ENCODE measurements at places on chromosomes 7 and 10.

DNA sequence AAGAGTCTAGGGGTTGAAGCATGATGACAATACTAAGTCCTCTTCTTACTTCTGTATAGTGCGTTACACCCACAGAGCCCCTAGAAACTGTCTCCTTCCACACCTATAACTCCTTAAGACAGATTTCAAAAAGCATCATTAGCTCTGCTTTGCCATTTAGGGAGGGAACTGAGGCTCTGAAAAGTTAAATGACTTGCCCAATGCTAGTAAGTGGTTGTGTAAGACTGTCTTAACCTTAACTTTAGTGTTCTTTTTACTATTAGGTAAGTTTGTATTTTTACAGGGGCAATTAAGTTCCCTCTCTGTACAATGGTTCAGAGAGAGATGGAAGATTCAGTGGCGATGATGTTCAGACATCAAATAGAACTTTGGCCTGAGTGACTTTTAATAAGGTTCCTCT lies 72.7 kb upstream of the ASAH2 start:
- DNase-seq, result no peak

- DNase-seq, result peak; percentile 90
Measured at GRCh38 chr7:21767300-21767900, 178.3 kb downstream of the CDCA7L start.

GRCh38 chr10:28060031-28060607 lies 61.2 kb upstream of the ODAD2 start:
- DNase-seq, result no peak

DNA sequence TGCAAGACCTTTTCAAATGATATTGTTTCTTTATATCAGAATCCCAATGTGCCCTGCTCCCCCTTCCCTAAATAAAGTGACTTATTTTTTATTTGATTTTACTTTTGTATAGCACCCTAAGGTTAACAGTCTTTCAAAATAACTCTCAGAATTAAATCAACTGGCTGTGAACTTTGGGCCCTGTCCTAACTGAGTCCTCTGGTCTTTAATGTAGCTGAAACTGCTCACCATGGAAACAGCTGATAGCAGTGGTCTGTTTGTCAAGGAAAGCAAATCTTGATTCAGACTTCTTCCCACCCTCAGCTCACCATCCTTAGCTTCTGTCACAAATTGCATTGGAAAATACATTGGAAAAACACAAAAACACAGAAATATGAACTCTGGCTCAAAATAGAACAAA lies 105.2 kb upstream of the PRPS1L1 start:
- DNase-seq, result no peak

- DNase-seq, result no peak
Measured at GRCh38 chr10:104016661-104017060, 49.7 kb downstream of the SLK start.

GRCh38 chr10:110446954-110447608 lies 50.6 kb upstream of the DUSP5 start:
- DNase-seq, result peak; percentile 95

DNA sequence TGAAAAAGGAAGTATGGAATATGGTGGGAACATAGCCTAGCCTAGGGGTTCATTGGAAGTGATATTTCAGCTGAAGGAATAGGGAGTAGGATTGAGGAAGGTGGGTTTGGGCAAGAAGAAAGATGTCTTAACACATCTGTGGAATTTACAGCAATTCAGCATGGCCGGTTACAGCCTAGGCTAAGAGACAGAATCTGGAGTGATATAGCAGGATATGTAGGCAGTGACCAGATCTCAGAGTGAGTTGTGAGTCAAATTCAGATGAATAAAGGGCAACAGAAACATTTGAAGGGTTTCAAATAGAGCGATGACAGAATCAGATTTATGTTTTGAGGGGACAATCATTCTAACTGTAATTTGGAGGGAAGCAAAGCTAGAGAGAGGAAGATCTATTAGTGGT lies 199.0 kb upstream of the PRPS1L1 start:
- no peak for DNase-seq

DNA sequence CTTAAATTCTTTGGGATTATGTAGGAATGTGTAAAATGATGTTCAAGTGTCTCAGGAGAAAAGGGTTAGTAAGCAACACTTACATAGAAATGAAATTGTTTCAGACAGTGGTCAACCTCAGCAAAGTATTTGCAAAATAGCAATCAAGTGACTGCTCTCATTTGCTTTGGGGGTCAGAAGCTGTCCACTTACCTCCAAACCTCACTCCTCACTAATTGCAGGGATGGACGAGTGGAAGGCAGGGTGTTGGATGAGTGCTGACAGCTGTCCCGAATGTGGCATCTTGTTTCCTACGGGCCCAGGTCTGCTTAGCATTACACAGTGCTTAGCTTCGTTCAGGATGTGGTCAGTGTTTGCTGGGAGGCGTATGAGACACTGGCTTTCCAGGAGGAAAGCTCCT lies 437.0 kb downstream of the SUGCT start:
- no peak for DNase-seq

DNA sequence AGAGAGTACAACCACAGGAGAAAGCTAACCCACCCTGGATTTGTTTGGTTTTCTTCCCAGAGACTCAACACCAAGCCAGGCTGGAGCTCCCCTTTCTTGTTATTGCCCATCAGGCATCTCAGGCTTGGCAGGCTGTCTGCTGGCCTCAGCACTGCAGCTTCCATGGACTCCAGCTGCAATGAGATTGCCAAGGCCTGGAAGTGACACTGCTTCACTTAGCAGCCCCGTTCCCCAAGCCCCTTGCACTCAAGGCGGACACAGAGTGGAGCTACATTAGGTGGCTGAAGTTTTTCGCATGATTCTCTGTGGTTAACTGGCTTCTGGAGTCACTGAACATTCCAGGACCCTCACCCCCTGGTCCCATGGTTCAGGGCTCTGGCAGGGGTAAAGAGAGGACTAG lies 163.1 kb upstream of the GDF10 start:
- no peak for DNase-seq

DNA sequence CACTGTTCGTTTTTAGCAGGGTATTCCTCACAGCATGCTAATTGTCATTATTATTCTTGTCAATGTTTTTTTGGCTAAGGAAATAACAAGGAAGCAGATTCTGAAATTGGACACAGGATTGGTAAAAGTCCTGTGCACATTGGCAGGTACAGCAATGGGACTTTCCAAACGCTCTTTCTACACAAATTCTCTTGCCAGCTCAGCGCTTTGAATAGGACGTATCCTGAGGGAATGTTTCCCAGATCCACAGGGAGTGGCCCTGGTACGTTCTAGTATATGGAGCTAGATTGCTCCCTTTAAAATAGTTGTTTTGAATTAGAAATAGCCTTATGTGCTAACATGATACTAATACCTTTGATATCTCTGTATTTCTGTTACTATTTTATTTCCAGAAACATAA lies 82.8 kb upstream of the GRB10 start:
- DNase-seq, result no peak

DNA sequence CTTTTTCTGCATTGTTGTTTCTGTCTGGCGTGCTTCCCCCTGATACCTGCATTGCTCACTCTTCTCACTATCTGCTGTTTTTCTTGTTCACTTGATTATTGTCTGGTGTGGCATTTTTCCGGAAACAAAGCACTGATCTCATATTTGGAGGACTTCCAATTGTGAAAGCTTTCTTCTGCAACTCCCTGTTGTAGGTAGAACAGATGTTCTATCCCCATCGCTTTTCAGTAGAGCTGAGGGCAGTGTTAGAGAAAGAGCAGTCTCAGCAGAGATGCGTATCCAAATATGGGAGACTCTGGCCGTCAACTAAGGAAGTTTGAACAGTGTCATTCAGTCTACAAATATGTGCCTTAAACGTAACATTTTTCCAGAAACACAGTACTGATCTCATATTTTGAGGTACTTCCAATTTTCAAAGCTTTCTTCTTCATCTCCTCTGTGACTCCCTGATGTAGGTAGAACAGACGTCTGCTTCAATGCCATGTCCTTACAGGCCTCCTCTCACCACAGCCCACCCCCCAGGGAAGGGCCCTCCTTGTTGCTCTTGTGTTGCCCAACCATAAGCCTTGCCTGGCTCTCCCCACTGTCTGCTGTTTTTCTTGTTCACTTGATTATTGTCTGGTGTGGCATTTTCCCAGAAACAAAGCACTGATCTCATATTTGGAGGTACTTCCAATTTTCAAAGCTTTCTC lies 27.1 kb upstream of the GJD4 start:
- no peak for DNase-seq
